A549 treated with dexamethasone at 1 μM for 4 hours (cell line): ENCODE measurements at places on chromosomes 12 and 14. TPM values are rescaled to one million over a fixed set of nuclear protein-coding genes. Genes with fewer than 3 reads are reported as not detected.

DIO3 gene
- 0.07 to 0.13 TPM (median 0.08 TPM) in 4 of 5 replicates, not detected in the other for total RNA-seq

ARG2 gene
- 1.4 to 2.3 TPM (median 1.8 TPM) in 5 replicates for total RNA-seq

E2F7 gene
- 5.8 to 10.5 TPM (median 7.9 TPM) in 5 replicates for total RNA-seq

PTGDR gene
- not detected in 5 replicates for total RNA-seq

DIO2 gene
- total RNA-seq = 1.7 to 2.8 TPM (median 1.9 TPM) in 5 replicates
